ENCODE measurements at places on chromosomes 11 and 22.
A peak's percentile ranks its signal among the peaks of the same experiment; 100 is the strongest.

GRCh38 chr22:20430101-20430719 lies 7.4 kb downstream of the SCARF2 start:
- H3K36me3 ChIP-seq = no peaks in the 10 kb centered on the region
- peaks cover 25% of the 10 kb centered on the region for H3K4me1 ChIP-seq
- peak overlapping the region; percentile 47 for H3K4me3 ChIP-seq
- H3K27me3 ChIP-seq = peaks cover 75% of the 10 kb centered on the region
- no peak overlapping the region for H3K27ac ChIP-seq
- DNase-seq = peak; percentile 56

DNA sequence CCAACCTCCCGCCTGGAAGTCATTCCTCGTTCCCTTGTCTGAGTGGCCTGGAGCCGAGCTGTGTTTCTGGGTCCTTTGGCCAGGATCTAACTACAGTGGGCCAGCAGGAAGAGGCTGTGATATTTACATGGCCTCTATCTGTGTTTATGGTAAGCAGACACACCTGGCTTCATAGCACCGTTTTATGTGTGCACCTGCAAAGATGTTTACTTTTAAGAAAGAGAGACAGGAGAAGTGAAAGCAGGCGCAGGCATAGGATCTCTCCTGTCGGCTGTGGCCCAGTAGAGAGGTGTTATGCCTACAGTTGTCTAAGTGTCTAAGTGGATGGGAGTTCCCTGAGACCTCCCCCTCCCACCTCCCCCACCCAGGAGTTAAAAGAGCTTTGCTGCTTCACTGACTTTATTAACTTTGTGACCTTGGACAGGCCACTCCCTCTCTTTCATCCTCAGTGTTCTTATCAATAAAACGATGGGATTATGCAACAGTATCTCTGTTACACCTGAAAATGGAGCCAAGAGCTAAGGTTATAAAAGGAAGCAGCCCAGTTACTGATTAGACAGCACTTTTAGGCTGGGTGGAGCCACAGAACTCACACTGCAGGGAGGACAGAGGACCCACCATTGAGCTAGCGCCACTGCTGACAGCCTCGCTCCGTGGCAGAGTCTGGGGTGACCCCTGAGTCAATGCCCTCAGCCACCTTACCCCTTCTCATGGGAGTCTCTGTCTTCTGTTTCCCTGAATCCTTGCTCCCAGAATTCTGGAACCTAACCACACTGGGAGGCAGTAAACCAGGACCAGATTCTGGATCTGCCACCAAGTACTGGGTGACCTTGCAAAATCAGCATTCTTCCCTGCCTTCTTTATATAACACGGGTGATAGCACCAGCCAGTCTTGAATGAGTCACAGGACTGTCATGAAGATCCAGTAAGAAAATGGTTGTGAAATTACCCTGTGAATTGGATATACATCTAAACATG lies 22.0 kb downstream of the ST14 start:
- H3K27ac ChIP-seq = no peak overlapping the region
- H3K4me1 ChIP-seq = no peaks in the 10 kb centered on the region
- no peak for DNase-seq
- no peaks in the 10 kb centered on the region for H3K36me3 ChIP-seq
- no peak overlapping the region for H3K4me3 ChIP-seq

DNA sequence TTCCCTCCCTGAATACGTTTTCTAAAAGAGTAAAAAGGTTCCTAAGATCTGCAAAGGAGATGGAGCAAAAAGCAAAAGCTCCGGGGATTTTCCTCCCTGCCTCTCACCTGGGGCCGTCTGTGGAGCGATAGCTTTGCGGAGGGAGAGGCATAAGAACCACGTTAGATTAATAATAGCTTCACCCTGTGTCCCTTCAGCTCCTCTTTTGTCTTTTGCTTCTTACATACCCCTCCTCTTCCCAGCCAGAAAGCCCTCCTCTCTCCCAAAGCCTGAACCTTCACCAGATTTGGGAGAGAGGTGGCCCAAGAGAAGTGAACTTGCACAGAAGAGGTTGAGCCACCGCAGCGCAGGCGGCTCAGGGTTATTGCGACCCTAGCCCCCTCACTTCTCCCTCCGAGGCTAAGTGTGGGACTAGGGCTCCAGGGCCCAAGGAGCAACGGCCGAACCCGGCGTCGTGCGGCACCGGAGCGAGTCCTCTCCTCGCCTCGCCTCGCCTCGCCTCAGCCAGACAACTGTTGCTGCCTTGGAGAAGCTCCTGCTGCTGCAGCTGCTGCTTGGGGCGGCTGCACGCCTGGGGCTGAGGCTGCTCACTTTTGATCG lies 97.6 kb upstream of the HSD17B12 start:
- H3K27ac ChIP-seq = no peak overlapping the region
- H3K36me3 ChIP-seq = no peaks in the 10 kb centered on the region
- peak; percentile 38 for DNase-seq
- peaks cover 96% of the 10 kb centered on the region for H3K27me3 ChIP-seq
- H3K4me1 ChIP-seq = peaks cover 34% of the 10 kb centered on the region
- H3K4me3 ChIP-seq = no peak overlapping the region

- DNase-seq = no peak
- H3K27ac ChIP-seq = peak overlapping the region; percentile 61
- peaks cover 17% of the 10 kb centered on the region for H3K36me3 ChIP-seq
- H3K4me1 ChIP-seq = peaks cover 52% of the 10 kb centered on the region
- H3K27me3 ChIP-seq = peaks cover 24% of the 10 kb centered on the region
Observed at GRCh38 chr22:44025171-44026065, 1.3 kb downstream of the PARVB start.

GRCh38 chr22:29559030-29559429 lies 5.5 kb upstream of the THOC5 start:
- no peak overlapping the region for H3K27ac ChIP-seq
- H3K27me3 ChIP-seq = no peaks in the 10 kb centered on the region
- peaks cover 4% of the 10 kb centered on the region for H3K4me1 ChIP-seq
- no peak for DNase-seq

Measured in activated T-cell treated with anti-CD3 and anti-CD28 coated beads, Interleukin-2, amount 50 U/mL, for 24 hours (primary cell).